ENCODE measurements at places on chromosomes 16 and 17.

DNA sequence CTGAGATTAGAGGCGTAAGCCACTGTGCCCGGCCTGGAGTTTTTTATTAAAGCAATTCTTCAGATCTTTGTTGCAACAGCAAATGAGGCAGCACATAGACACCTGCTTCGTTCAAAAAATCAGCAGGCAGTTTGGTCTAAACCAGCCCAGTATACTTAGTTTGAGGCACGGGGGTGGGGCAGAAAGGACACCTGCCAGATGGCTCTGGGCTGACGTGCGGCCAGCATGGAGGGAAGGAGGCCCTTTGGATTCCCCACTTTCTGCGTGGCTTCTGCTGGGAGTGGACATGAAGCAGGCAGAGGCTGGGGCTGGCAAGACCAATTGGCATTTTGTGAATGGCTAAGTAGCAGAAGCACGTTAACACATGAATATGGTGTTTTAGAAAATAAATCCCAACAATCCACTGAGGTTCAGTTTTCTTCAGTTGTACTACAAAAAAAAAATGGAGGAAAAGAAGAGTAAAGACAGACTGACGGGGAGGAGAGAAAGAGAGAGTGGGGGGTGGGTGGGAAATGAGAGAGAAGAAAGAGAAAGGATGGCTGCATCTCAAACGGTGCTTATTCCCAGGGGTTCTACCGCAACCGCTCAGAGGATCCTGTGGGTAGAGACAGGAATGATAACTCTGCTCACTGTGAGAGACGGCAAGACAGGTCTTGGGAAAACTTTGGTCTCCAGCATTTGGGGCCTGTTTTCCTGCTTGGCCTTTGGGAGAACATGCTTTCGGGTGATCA lies 16.3 kb downstream of the C16orf46 start:
- no peak for DNase-seq

DNA sequence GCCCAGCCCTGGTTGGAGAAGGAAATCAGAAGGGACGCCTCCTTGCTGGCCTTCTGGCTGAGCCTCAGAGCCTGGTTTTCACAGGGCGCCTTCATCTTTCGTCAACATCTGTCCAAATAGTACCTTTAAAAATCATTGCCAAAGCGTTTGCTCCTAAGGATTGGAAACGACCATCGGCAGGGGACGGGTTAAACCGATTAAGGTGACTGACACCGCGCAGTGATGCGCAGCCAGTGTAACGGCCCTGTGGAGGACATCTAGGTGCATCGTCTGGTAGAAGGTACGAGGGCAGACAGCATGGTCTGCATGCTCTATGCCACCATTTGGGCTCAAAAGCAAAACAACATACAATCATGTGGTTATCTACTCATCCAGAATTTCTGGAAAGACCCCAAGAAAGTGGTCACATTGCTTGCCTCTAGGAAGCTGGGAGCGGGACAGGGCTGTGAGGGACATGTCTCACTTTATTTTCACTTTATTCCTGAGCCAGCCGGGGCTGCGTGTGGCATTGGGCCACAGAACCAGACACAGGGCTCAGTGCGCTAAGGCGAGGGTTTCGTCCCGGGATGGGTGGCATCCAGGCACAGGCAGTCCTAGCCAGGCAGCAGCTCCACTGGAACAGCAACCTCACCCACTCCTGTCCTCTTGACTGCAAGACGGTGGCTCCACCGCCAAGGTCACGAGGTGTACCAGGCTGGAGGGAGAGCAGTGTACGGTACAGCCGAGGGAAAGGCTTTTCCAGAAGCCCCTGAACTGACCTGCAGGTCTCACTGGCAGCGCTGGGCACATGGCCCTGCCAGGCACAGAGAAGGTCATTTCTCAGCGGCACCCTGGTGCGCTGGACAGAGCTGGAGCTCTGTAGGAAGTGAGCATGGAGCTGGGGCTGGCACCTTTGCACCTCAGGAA lies 40.9 kb upstream of the JPH3 start:
- DNase-seq = peak; percentile 38

DNA sequence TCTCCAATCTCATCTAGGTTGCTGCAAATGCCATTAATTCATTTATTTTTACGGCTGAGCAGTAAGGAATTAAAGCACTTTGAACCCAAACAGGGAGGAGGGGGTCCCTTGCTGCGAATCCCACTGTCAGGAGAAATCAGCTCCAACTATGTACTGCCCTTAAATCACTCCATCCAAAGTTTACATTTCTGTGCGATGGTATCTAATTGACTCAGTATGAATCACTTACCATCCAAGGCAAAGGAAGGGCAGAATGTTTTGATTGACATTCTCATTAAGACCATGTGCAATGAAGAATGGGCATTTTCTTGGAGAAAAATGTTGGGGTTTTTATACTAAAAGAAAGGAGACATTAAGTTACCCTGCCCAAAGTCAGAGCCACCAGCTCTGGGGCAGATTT lies 47.7 kb upstream of the XYLT1 start:
- DNase-seq = peak; percentile 72

DNA sequence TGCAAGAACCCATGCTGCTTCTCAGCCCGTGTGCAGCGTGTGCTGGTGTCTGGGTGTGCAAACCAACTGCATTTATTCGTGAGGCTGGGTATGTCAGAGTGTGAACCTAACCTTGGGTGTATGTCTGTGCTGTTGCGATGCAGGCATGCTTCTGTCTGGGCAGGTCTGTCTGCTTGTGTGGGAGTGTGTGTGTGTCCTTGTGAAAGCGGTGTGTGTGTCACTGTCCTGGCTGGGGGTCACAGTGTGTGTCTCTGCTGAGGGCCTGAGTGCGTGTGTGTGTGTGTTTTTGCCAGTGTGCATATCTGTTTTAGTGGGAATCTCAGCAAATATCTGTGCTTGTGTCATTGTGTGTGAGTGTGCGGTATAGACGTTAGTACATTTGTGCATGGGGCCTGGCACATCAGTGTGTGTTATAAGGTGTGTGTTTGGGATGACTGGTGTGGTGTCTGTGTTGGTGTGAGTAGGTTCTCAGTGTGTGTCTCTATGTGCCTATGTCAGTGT lies 121.8 kb downstream of the CYLD start:
- no peak for DNase-seq

- no peak for DNase-seq
These were observed 8.3 kb downstream of the EEF2K start for GRCh38 chr16:22214402-22214801.

- no peak for DNase-seq
These were observed 14.2 kb upstream of the CRK start for GRCh38 chr17:1470071-1470754.

GRCh38 chr16:29820730-29821642 lies 724 bp downstream of the MVP start:
- peak; percentile 60 for DNase-seq

GRCh38 chr16:14063618-14064581 lies 7.2 kb upstream of the MRTFB start:
- DNase-seq = no peak

DNA sequence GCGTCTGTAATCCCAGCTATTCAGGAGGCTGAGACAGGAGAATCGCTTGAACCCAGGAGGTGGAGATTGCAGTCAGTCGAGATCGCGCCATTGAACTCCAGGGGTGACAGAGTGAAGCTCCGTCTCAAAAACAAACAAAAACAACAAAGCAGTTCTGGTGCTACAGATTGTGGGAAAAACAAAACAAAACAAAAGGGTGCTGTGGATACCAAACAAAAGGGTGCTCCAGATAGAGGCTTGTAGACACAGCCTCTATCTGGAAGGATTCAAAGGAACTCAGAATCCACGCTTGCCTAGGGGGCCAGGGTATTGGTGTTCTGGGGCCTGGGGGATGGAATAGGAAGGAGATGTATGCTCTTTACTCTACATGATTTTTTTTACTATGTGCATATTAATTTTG lies 2.5 kb downstream of the MYLK3 start:
- DNase-seq = no peak

- DNase-seq = no peak
These were observed 46.1 kb upstream of the NLK start for GRCh38 chr17:27996202-27997043.

- DNase-seq = peak; percentile 87
These were observed 109.9 kb downstream of the METRNL start for GRCh38 chr17:83189044-83190003.

- no peak for DNase-seq
These were observed 2.5 kb downstream of the KRT17 start for GRCh38 chr17:41621916-41622315.

GRCh38 chr17:76710863-76711611 lies at the start of gene MXRA7:
Gene MXRA7, minus strand, starts transcription at chr17:76710965. Its CDS starts 19 bp downstream, at chr17:76710946.
- peak; percentile 91 for DNase-seq

GRCh38 chr16:69581297-69581696 lies 15.5 kb downstream of the NFAT5 start:
- no peak for DNase-seq

GRCh38 chr16:3879887-3880564 lies 487 bp downstream of the CREBBP start:
- peak; percentile 86 for DNase-seq

GRCh38 chr17:49708515-49709183 lies 885 bp upstream of the SLC35B1 start:
- peak; percentile 70 for DNase-seq

- DNase-seq = peak; percentile 71
These were observed 113.2 kb downstream of the PHKB start for GRCh38 chr16:47574091-47575054.

- DNase-seq = no peak
These were observed 96.0 kb downstream of the WDR59 start for GRCh38 chr16:74888888-74889287.

DNA sequence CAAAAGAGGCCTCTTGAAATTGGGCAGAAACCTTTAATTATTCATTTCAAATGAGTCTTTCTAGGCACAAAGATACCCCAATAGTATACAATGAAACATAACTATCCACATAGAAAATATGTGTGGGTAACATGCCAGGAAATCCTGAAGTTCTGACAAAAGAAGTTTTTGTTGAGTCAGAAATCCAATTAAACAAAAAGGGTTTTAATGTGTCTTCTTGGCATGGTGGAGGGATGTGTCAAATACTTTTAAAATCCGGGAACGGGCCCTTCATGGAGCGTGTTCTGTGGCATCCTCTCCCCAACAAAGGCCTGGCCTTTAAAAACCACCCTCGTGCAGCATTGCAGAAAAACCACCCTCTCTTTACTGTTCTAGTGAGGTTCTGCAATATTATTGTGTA lies 14.2 kb downstream of the CDRT4 start:
- peak; percentile 54 for DNase-seq

GRCh38 chr16:76114681-76115080 lies 162.5 kb upstream of the CNTNAP4 start:
- no peak for DNase-seq

- DNase-seq = peak; percentile 90
These were observed 36.4 kb downstream of the EFCAB5 start for GRCh38 chr17:29977836-29978235.

DNA sequence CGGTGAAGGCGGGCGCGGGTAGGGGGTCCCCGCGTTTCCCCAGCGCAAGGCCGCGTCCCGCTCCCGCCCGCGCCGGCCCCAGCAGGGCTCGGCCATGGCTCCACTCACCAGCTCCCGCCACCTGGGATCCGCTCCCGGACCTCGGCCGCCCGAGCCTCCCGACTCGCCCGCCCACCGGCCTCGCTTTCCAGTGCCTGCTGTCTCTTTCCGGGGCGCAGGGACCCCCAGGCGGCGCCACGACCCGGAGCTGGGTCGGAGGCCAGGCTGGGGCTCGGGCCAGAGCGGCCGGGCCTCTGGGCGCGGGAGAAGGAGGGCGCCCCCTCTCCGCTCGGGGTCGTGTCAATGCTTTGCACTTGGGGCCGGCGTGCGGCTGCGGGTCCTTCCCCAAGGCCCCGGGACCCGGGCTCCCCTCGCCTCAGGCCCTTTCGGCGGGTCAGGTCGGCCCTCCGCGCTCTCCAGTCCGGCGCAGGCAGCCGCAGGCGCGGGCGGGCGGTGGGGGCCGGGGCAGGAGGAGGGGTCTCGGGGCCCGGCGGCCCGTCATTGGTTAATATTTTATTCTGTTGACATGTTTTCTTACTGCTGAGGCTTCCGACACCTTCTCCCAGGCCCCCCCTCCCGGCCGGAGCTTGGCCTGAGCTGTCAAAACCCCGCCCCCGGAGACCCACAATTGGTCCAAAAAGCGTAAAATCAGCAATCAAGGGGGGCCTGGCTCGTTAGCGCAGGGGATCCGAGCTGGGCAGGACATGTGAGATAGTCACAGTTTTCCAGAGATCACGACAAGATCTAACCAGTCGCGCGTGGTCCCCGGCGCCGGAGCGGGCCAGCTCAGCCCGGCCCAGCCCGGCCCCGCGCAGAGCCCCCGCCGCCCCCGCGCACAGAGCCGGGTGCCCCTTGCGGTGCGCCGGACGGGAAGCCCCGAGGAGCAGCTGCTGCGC lies at the start of gene TBX2:
Gene TBX2 (plus strand): TSS at position 713 of the 935 bp plus-strand sequence. CDS start 334 bp downstream, outside the sequence.
- peak; percentile 92 for DNase-seq

DNA sequence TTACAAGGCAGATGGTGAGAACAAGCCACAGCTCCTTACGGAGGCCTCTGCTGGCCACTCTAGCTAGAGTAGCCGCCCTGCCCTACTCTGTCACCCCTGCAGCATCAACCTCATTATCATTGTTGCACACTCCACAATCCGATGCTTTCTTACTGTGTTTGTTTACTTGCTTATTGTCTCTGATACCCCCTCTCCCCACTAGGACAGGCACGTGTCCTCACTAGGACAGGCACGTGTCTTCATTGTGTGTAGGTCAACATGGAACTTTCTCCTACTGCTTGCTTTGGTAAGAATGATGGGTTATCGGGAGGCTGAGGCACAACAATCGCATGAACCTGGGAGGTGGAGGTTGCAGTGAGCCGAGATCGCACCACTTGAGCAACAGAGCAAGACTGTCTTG lies 63.9 kb downstream of the KNOP1 start:
- no peak for DNase-seq

GRCh38 chr16:31487720-31488467 lies 5.0 kb downstream of the SLC5A2 start:
- DNase-seq = peak; percentile 53

DNA sequence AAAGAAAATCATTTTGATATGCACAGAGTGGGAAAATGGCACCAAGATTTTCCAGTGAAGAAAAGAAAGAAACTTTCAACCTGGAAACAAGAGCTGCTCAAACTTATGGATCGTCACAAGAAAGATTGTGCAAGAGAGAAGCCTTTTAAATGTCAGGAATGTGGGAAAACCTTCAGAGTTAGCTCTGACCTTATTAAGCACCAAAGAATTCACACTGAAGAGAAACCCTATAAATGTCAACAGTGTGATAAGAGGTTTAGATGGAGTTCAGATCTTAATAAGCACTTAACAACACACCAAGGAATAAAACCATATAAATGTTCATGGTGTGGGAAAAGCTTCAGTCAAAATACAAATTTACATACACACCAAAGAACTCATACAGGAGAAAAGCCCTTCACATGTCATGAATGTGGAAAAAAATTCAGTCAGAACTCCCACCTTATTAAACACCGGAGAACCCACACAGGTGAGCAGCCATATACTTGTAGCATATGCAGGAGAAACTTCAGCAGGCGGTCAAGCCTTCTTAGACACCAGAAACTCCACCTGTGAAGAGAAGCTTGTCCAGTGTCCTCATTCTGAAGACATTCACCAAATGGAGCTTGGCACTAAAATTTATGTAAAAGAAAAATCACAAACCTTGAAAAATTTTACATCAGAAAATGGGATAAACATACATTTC lies 12.2 kb downstream of the ZNF75A start:
- peak; percentile 10 for DNase-seq

Measured in GM23248 (cell line).